AG09319 (cell line): ENCODE measurements at places on chromosomes 5 and 9.

DNA sequence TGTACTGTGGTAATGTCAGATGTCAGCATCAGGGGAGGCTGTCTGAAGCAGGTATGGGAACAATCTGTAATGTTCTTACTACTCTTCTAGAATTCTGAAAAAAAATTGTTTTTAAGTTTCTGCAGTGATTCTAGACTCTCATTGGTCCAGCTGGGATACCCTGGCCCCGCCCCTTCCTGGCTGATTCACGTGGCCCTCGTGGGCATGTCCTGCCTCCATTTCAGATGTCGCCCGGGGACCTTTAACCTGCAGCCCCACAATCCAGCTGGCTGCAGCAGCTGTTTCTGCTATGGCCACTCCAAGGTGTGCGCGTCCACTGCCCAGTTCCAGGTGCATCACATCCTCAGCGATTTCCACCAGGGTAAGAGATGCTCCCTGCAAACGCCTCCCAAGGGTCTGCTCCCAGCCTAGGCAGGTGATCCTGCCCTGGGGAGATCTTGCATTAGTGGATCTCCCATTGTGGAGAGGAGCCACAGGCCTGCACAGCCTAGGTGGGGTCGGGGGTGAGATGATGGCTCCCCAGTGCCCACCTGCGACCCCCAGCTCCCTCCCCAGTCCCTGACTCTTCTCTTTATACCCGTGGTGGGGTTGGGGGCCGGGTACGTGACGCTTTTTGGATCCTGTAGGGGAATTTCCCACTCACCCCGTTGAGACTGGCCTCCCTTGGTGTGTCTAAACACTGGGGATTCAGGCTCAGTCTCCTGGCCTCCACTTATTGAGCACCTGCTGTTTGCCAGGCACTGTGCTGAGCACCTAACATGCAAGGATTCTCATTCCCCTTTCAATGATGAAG is 36.5 kb downstream of the LAMC3 start:
- DNase-seq, result no peak

DNA sequence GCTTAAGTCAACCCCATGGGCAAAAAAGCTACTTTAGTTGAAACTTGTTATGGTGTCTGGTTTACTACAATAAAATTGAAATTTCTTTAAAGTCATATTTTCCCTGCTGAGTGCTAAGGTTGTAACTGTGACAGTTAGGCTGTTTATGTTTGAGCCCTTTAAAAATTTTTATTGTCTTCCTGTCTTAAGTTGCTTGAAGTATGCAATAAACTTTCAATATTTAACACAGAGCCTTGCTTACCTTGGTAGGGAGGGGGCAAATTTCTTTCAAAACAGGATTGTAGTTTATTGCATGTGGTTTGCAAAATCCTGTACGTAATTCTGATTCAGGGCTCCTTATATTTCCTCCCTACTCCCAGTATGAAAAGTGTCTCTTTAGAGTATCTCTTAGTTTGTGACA is 465.5 kb upstream of the ACTBL2 start:
- no peak for DNase-seq

DNA sequence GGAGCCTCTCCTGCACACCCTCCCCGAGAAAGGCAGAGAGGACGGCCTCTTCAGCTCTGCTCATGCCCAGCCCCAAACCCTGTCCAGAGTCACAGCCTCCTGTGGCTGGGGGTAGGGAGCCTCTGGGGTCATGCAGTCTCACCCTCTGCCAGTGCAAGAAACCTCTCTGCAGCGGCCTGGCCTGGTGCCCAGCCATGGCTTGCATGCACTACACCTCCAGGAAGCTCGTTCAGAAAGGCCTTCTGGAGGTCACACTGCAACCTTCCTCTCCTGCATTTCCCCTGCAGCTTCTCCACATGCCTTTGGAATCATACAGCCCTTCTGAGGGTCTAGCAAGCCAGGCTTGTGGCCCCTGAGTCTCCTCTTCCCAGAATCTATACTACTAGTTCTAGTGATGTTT is 17.9 kb downstream of the CSF1R start:
- DNase-seq, result no peak

DNA sequence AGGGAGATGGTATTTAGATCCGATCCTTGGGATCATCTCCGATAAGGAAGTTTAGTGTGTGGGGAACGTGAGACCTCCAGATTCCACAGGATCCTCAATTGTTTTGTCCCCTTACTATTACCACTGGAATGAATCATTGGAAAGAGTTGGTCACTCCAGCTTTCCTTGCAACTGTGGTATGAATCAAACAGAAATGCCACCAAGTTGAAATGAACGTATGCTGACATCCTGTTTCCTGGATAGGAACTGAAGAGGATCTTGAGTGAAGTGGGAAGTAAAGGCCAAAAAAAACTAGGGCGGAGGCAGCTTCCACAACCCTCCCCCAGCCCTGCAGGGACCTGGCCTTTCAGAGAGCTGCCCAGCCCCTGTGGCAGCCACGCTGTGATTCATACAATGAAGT is 23.9 kb downstream of the IRX1 start:
- DNase-seq, result no peak

DNA sequence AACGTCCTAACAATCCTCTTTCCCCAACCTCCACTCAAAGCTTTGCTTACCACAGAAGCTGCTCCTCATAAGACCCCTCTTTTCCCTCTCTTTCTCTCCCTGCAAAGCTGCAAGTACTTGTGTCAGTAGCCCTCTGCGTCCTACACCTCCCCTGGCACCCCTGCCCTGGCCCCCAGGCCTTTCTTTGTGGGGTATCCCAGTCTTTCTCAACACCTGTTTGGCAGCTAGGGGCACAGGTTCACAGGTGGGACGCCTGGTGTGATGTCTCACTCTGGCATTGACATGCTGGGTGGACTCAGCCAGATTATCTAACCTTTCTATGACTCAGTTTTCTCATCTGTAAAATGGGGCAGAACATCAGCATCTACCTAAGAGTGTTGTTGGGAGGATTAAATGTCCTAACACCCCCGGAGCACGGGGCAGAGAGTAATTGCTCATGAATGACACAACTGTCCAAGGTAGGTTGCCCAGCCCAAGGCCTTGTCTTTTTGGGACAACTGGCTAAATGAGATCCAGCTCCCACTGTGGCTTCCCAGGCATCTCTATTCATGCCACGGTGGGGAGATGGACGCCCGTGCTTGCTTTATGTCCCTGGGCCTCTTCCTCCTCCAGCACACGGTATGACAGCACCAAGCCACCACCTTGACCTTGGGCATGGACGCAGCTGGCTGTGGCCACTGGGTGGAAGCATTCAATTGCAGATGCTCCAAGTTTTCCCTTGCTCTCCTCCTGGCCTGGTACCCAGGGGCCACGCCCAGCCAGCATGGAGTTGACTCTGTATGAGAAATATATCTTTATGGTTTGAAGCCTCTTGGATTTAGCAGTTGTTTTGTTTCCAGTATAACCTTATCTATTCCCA is 190.4 kb downstream of the RGS3 start:
- no peak for DNase-seq

GRCh38 chr9:75096796-75097195 is 8.5 kb downstream of the OSTF1 start:
- no peak for DNase-seq

GRCh38 chr5:886716-887325 is 5.8 kb downstream of the BRD9 start:
- no peak for DNase-seq

DNA sequence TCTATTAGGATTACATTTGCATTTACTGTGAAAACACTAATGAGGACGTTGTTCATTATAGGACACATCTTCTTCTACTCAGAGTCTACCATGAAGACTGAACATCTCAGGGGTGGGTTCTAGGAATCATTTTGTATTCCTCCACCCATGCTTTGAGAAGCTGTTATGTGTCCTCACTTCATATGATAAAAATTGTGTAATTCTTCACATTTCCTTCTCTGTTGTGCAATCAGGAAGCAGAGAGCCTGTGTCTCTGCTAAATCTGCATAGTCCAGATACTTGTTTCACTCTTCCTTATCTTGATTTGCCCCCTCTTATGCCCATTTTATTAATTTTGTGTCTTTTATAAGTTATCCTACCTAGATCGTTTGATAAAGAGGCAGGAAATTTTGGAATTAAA is 97.8 kb upstream of the IQGAP2 start:
- no peak for DNase-seq

DNA sequence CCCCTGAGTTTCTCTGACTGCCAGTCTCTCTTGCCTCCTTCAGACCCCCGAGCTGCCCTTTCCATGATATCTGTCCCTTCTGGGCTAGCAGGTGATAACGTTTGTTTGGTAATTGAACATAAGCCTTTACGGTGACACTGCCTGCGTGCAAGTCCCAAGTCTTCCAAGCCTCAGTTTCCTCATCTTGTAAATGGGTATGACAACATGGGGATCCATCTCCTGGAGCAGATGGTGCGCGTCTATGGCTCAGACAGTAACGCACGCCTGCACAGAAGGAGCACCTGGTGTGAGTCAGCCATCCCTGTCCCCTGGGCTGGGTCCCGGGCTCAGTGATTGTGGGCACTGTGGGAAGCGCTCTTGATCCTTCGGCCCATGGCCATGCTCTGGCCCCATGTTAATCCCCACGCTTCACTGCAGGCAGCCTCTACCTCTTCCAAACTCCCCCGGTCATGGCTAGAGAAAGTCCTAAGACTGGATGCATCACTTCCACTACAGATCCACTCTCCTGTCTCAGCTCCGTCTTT is 85.8 kb downstream of the DAP start:
- DNase-seq, result no peak

- DNase-seq, result no peak
These were observed 240.7 kb upstream of the CLINT1 start for GRCh38 chr5:158099571-158100105.

GRCh38 chr9:69548681-69549080 is 123.5 kb downstream of the APBA1 start:
- DNase-seq, result no peak
